ENCODE measurements at places on chromosomes 1 and 21.

GRCh38 chr1:98369463-98369862 is 292.1 kb upstream of the SNX7 start:
- no peak for DNase-seq

DNA sequence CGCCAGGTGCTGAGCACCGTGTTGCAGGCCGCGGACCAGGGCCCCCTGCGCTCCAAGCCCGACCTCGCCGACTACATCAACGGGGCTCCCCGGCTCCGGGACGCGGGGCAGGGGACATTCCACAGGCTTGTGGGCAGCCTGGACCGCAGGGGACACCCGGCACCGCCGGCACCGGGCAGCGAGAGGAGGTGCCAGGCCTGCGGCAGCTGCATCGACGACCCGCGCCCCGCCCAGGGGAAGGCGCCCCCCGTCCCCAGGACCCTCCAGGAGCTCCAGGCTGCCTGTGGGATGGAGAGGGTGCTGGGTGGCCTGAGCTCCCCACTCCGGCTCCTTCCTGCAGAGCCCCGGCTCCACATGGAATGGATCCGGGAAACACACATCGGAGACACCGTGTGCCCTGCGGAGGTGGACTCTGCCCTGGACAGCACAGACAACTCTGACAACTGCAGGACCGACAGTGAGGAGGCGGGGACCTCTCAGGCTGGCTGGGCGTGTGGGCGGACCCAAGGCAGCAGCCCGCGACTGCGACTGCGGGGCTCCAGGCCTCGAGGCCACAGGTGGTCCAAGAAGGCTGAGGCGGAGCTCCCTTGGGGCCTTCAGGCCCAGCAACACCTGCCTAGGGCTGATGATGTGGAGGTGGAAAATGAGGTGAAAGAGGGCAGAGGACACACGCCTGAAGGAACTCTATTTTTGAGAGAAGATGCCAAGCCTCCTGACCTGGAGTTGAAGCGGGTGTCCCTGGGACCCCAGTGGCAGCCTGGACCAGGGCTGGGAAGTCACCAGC is 22.8 kb downstream of the KIAA1614 start:
- DNase-seq = no peak

DNA sequence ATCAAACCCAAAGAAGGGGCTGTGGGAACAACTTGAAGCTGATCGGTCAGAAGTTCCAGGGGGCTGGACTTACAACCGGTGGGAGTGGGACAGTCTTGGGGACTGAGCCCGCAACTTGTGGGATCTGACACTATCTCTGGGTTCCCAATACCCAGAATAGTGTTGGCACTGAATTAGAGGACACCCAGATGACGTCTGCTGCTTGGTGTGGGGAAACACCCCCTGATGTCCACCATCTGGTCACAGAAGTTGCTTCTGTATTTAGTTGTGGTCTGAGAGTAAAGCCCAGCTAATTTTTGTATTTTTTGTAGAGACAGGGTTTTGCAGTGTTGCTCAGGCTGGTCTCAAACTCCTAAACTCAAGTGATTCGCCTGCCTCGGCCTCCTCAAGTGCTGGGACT is 28.8 kb downstream of the SERBP1 start:
- DNase-seq = no peak

DNA sequence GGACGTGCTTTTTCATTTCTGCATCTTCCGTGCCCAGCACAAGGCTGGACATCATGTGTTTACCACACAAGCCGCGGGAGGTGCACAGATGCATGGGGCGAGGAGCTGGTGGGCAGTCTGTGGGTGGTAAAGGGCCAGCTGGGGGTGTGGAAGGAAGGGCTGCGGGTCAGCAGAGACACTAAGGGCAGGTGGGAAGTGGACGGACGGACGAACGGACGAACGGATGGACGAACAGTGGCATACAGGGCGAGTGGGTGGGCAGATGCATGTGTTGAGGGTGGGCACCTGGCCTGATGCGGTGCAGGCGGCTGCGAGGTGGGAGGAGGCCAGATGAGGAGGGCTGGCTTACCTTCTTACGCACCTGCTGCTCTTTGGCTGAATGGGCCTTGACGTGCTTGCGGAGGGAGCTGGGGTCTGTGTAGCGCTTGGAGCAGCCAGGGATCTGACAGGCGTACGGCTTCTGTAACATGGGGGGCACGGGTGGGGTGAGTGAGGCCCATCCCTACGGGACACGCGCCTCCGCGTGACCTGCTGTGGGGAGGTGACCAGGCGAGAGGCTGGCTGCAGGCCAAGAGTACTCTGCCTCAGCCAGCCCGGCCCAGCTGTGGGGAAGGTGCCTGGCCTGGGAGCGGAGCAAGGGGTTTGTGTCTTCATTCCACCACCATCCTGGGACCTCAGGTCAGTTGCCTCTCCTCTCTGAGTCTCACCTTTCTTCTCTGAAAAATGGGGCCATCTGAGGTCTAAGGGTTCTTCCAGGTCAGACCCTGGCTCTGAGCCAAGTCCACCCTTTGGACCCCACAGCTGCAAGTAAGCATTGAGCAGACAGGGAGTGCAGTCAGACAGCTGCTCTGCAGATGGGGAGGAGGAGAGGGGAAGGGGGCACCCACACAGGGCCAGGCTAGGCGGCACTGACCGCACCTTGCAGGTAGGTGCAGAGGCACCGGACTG is 65.5 kb downstream of the DMRTB1 start:
- no peak for DNase-seq

GRCh38 chr1:226993814-226994585 is 53.9 kb downstream of the COQ8A start:
- DNase-seq = no peak

- DNase-seq = peak; percentile 9
Measured at GRCh38 chr1:150365941-150366340, 2.0 kb downstream of the RPRD2 start.

DNA sequence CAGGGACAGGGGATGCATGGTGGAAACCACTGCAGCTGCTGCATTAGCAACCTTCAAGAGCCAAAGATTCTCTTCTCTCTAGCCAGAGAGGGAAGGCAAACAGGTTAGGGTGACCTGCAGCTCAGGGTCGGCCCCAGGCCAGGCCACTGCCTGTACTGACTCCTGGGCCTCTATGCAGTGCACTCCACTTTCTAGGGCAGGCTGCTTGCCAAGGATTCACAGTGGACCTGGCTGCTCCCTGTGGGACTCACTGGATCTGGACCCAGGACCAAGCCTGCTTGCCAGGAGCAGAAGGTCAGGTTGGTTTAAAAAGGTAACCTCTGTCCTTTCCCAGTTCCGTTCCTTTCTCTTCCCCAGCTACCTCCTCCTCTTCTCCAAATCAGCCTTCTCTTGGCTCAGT is 52.4 kb downstream of the HIVEP3 start:
- no peak for DNase-seq

- DNase-seq = no peak
Measured at GRCh38 chr1:178664278-178664677, 60.8 kb upstream of the RALGPS2 start.

GRCh38 chr1:184805667-184806295 is 51.1 kb upstream of the EDEM3 start:
- peak; percentile 83 for DNase-seq

GRCh38 chr1:184483101-184483683 is 96.4 kb downstream of the C1orf21 start:
- DNase-seq = no peak

DNA sequence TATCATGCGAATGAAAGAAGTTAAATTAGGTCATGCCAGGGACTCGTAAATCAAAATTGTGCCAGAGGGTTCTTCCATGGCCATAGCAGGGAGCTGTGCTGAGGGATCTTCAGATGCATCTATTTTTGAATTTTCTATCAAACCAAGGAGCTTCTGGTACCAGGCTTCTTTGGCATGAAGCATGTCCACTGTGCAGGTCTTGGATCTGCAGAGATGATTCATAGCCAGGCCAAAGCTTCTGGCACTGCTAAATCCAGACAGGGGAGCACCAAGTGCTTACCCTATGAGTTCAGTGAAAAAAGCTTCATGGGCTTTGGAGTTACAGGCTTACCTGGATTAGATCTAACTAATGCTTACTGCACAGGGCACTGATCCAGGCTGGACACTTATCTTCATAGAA is 154.2 kb upstream of the DAB1 start:
- no peak for DNase-seq

DNA sequence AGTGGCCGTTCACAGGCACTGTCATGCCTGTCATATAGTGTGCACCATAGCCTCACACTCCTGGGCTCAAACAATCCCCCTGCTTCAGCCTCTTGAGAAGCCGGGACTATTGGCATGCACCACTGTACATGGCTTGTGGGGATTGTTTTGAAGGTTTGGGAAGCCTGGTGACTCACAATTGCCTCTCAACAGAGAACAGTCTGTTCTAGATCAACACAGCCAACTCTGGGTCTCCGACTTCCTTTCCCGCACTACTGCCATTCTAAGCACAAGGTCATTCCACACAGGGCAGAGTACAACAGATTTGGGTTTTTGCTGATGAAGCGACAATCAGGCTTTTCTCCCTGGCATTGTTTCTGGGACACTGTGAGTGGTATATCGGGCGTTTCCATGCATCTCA is 15.5 kb upstream of the AHCTF1 start:
- peak; percentile 4 for DNase-seq

Measured in fibroblast of skin of scalp (primary cell).